T-helper 17 cell (primary cell): ENCODE measurements at places on chromosomes 7 and 10.
A peak's percentile ranks its signal among the peaks of the same experiment; 100 is the strongest.

GRCh38 chr7:84912537-84912936, 274.3 kb downstream of the SEMA3D start:
- H3K27ac ChIP-seq: no peak overlapping the region
- no peak for DNase-seq
- H3K36me3 ChIP-seq: no peaks in the 10 kb centered on the region
- H3K27me3 ChIP-seq: no peaks in the 10 kb centered on the region
- no peaks in the 10 kb centered on the region for H3K4me1 ChIP-seq
- H3K4me3 ChIP-seq: no peak overlapping the region

DNA sequence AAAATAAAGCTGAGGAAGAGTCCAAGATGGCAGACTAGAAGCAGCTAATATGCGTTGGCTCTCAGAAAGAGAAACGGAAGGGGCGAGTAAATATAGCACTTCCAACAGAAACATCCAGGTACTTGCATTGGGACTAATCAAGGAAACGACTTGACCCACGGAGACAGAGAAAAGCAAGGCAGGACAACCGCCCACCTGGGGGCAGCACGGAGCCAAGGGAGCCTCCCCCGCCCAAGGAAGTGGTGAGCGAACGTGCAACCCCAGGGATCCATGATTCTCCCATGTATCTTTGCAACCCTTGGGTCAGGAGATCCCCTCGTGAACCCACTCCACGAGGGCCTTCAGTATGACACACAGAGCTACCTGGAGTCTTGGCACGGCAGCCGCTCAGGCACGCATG, 45.4 kb upstream of the GRM3 start:
- no peak overlapping the region for H3K4me3 ChIP-seq
- DNase-seq: no peak
- H3K27ac ChIP-seq: no peak overlapping the region

DNA sequence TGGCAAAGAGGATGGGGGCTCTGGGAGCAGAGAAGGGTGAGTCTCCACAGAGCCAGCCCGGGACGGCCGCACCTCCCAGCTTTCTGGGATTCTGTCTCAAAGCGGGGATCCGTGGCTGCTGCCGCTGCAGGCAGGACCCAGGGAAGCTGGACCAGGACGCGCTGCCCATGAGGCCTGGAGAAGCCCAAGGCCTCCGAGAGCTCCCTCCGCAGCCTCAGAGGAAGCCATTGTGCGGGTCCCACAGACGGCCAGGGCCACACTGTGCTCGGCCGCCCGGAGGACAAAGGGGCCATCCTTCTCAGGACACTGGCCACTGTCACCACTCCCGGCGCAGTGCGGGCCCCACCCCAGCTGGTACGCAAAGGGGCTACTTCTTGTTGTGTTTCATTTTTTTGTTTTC, 79.3 kb upstream of the PDGFA start:
- no peaks in the 10 kb centered on the region for H3K27me3 ChIP-seq
- H3K27ac ChIP-seq: no peak overlapping the region
- H3K4me1 ChIP-seq: peaks cover 19% of the 10 kb centered on the region
- no peak overlapping the region for H3K4me3 ChIP-seq

DNA sequence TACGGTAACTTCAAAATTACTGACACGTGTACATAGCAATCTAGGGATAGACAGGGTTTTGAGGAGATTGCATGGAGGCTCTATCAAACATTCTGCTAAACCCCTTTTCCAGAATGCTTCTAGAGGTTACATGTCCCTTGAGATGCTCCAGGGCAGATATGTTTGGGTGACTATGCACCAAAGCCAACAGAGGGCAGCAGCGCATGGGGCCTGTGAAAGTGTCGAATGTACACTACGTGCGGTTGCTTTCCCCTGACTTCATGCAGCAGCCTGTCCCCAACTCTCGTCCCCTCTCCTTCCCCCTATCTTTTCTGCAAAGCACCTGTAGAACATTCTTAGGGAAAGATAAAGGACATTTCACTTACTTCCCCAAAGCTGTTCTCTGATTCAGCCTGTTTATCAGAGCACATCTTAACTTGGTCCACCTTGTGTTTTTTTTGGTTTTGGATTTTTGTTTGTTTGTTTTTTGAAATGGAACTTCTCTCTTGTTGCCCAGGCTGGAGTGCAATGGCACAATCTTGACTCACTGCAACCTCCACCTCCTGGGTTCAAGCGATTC, 90.2 kb downstream of the UBE3C start:
- peaks cover 2% of the 10 kb centered on the region for H3K36me3 ChIP-seq
- peaks cover 2% of the 10 kb centered on the region for H3K4me1 ChIP-seq
- no peaks in the 10 kb centered on the region for H3K27me3 ChIP-seq

GRCh38 chr10:95236068-95236903, 42.2 kb downstream of the ACSM6 start:
- peaks cover 6% of the 10 kb centered on the region for H3K27me3 ChIP-seq
- no peak overlapping the region for H3K4me3 ChIP-seq
- no peak for DNase-seq
- no peak overlapping the region for H3K27ac ChIP-seq
- no peaks in the 10 kb centered on the region for H3K4me1 ChIP-seq

DNA sequence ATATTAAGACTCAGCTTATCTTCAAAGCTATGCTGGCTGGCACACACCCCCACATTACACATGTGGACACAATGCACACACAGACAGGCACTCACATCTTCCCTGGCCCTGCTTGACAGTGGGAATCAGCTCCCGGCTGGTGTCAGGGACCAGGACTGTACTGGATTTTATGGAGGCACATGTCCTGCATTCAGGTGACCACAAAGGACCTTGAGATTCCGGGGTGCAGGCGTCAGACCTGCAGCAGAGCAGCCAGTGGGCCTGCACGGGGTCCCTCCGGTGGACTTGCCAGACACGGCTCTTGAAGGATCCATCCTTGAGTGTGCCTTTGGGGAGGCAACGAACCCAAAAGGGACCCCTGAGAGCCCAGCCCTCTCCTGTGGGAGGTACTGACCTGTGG, 1.9 kb downstream of the CNPY1 start:
- H3K36me3 ChIP-seq: no peaks in the 10 kb centered on the region
- H3K27me3 ChIP-seq: peaks cover 61% of the 10 kb centered on the region
- H3K4me3 ChIP-seq: no peak overlapping the region
- DNase-seq: no peak
- H3K27ac ChIP-seq: no peak overlapping the region
- peaks cover 3% of the 10 kb centered on the region for H3K4me1 ChIP-seq

- H3K27me3 ChIP-seq: no peaks in the 10 kb centered on the region
- peaks cover 3% of the 10 kb centered on the region for H3K4me1 ChIP-seq
- no peak for DNase-seq
- no peak overlapping the region for H3K4me3 ChIP-seq
These were observed 48.4 kb downstream of the LHPP start for GRCh38 chr10:124509880-124510632.

GRCh38 chr10:4656576-4657194, 169.3 kb upstream of the AKR1E2 start:
- DNase-seq: peak; percentile 14
- H3K27me3 ChIP-seq: peaks cover 13% of the 10 kb centered on the region
- peaks cover 11% of the 10 kb centered on the region for H3K4me1 ChIP-seq
- H3K4me3 ChIP-seq: no peak overlapping the region
- H3K36me3 ChIP-seq: peaks cover 3% of the 10 kb centered on the region

DNA sequence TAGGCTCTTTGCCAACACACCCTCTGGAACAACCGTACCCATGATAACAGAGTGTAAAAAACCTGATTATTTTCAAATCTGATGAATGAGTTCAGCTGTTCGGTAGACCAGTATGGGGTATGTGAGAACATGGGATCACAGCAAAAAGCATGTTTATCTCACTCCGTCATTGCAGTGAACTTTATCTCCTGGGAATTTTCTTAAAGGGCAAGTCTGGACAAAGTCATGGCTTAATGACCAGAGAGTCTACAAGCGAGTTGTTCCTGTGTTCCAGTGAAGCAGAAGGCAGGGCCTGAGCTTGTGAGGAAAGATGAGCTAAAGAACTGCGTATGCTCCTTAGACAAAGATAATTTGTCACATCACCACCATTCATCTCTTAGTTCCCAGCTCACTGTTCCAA, 219.7 kb downstream of the TRIL start:
- no peak overlapping the region for H3K4me3 ChIP-seq
- DNase-seq: no peak
- no peaks in the 10 kb centered on the region for H3K36me3 ChIP-seq
- H3K4me1 ChIP-seq: no peaks in the 10 kb centered on the region

DNA sequence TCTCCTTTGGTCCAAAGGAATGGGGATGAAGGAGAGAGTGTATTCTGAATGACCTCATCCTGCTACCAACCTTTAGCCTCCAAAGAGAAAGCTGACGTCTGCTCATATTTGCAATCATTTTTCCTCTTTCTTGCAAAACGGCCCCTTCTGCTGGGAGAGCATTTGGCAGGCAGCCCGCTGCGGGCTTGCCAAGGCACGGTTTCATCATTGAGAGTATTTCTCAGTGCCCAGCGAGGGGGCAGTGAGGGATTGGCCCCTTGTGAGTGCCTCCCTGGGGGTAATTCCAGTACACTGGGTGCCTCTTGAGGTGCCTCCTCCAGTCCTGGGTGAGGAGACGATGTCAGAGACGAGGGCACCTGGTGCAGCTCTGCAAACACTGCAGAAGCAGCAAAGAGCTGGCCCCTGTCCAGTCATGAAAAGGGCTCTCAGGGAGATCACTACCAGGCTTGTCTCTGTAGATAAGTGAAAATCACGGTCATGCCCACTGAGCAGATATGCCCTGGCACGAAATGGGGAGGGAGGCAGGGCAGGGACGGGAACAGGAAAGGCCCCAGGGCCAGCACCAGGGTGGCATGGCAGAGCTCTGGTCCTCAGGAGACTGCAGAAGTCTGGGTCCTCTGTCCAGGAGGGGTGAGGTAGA, 48.7 kb upstream of the SHH start:
- DNase-seq: no peak
- peaks cover 30% of the 10 kb centered on the region for H3K27me3 ChIP-seq
- no peak overlapping the region for H3K27ac ChIP-seq
- H3K4me1 ChIP-seq: no peaks in the 10 kb centered on the region
- H3K36me3 ChIP-seq: peaks cover 3% of the 10 kb centered on the region
- no peak overlapping the region for H3K4me3 ChIP-seq

DNA sequence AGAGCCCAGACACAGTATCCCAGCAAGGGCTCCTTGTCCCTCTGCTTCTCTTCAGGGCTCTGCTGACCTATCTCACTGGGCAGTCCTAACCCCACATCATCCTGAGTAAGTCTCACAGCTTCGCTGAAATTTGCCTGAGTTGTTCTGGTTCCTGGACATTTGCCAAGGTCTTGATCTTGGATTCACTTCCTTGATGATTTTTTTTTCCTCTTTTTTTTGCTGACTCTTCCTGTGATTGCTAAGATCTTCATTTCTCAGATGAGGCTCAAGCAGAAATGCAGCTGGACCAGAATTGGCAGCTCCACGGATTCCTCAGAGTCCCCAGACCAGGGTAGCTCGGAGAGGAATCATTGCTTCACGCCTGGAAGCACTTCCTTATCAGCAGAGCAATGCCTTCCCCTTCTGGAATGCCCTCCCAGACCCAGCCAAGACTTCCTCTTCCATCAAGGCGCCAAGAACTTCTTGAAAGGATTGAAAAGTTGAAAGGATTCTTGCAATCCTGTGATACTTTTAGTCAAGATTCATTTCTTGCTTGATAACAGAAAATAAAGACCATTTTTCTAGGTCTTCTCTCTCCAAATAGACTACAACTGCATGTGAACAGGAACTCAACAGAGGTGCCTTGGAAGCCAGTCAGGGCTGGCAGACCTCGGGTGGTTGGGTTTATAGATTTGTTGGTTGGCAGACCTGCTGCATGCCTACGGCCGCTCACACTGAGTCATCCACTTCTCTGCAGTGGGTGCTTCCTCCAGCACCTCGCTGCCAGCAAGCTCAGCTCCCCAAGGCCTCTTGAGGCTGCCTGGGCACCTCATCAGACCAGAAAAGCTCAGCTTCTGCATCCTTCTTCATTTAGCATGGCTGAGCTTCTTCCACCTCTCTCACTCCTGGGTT, 8.8 kb upstream of the AFAP1L2 start:
- no peak for DNase-seq
- H3K4me3 ChIP-seq: no peak overlapping the region
- peaks cover 4% of the 10 kb centered on the region for H3K4me1 ChIP-seq
- no peaks in the 10 kb centered on the region for H3K36me3 ChIP-seq
- H3K27me3 ChIP-seq: peaks cover 66% of the 10 kb centered on the region

GRCh38 chr7:45402480-45403218, 171.5 kb upstream of the ADCY1 start:
- no peak overlapping the region for H3K27ac ChIP-seq
- H3K36me3 ChIP-seq: no peaks in the 10 kb centered on the region
- no peak overlapping the region for H3K4me3 ChIP-seq
- peaks cover 26% of the 10 kb centered on the region for H3K27me3 ChIP-seq

GRCh38 chr7:87113077-87113476, 39.2 kb upstream of the DMTF1 start:
- no peaks in the 10 kb centered on the region for H3K4me1 ChIP-seq
- H3K4me3 ChIP-seq: no peak overlapping the region
- DNase-seq: no peak

DNA sequence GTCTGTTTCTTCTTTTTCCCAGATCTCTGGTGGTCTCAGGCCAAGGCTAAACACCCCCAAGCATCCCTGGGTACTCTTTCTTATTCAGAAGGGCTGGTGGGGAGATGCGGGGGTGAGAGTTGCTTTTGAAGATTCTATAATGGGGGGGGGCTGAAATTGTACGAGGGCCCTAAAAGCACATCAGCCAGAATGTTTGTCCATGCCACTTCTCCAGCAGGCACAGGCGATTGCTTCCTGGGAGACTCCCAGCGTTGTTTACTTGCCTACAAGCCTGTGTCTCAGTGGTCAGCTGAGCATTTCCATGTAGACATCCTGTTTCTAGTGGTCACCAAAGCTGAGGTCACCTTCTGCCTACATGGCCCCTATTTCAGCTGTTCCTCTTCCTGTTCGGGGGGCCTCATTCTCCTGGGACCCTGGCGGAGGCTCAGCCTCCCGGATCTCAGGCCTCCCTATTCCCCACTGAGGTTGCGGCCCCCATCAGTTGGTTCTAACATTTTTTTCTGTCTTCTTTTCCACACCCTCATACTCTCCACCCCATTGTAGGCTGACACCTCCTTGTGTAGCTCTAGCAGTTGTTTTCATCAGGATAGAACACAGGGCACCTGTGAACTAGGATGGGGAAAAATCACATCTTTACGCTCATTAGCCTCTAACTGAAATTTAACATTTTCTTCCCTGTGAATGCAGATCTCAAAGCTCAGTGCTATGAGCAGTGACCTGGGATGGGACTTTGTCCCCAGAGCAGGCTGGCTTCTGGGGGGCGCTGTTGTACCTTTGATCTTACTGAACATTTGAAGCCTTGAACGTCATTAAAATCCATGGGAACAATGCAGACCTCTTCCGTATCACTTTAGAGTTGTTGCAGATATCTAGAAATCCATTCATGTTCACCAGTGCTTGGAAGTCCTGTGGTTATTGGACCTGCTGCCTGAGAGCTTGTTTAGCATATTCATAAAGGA, 286.5 kb downstream of the GLRX3 start:
- no peak overlapping the region for H3K4me3 ChIP-seq
- DNase-seq: no peak
- no peaks in the 10 kb centered on the region for H3K36me3 ChIP-seq
- no peak overlapping the region for H3K27ac ChIP-seq
- H3K4me1 ChIP-seq: peaks cover 2% of the 10 kb centered on the region
